Non-pigmented ciliary epithelial cell (primary cell): ENCODE measurements at places on chromosomes 16 and 17.

DNA sequence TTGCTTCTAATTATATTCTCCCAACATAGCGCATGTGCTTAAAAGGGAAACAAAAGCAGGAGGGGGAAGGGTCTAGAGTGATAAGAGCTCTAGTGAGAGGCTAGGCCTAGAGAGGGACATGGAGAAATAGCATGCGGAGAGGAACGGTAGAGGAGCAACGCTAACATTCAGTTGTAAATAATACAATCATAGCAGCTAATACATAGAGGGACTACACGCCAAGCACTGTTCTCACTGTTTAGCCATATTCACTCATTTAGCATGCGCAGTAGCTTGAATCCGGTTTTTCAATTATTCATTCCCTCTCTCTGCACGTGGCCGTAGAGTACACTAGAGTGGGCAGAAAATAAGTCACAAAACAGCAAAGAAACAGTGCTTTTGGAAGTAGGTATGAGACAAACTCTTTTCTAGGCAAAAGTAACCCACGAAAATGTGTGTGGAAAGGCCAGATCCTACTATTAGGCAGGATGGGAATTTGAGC lies 1.7 kb upstream of the ALOX12 start:
- DNase-seq, result no peak

GRCh38 chr16:60642956-60643355 lies 1393.3 kb downstream of the CDH8 start:
- peak; percentile 20 for DNase-seq

- DNase-seq, result no peak
Measured at GRCh38 chr16:53769185-53769584, 65.2 kb downstream of the FTO start.

- DNase-seq, result no peak
Measured at GRCh38 chr17:21140911-21141310, 14.1 kb downstream of the DHRS7B start.
